Nucleus accumbens (tissue), 56 donors: ENCODE measurements at places on chromosomes 13 and 19.

- DNase-seq: no peak
Measured at GRCh38 chr13:76474966-76475365, 411.2 kb downstream of the KCTD12 start.

- no peak for DNase-seq
Measured at GRCh38 chr13:56755181-56755935, 385.4 kb upstream of the PRR20A start.

- no peak for DNase-seq
Measured at GRCh38 chr19:1253514-1254080, 5.2 kb downstream of the MIDN start.

- DNase-seq: peak; percentile 17
Measured at GRCh38 chr13:42969565-42970172, 22.4 kb downstream of the EPSTI1 start.

- DNase-seq: no peak
Measured at GRCh38 chr13:39712626-39713025, 57.2 kb downstream of the COG6 start.

GRCh38 chr19:54916822-54917221 lies 10.9 kb downstream of the NCR1 start:
- DNase-seq: no peak

- DNase-seq: no peak
Measured at GRCh38 chr13:30872276-30872594, 33.8 kb upstream of the MEDAG start.

DNA sequence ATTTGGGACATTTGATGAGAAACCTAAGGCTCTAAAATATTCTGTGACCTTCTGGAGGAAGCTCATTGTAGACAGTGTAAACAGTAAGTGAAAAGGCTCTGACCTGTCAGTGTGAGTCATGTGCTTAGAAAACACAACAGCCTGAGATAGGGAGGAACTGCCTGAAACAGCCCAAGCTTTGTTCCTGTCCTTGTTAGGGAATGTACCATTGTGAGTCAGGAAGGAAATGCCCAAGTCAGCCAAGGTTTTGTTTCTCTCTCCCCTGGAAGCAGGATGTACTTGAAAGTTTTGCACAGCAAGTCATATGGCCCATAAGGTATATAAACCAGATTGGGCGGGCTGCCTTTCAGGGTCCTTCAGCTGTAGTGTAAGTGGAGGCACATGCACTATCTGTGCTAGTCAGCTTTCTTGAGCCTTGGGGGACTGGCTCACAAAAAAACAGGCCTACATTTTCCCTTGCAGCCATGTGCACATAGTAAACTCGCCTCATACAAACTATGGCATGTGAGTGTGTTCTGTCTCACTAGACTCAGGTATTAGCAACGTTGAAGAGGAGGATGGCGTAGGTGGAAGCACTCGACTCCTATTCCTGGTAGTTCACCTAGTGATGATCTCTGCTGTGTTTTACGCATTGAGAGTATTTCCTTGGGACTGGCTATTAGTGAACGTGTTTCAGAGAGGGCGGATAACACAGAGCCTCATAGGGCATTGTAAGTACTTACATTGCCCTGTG lies 141.2 kb upstream of the KLHL1 start:
- DNase-seq: no peak

DNA sequence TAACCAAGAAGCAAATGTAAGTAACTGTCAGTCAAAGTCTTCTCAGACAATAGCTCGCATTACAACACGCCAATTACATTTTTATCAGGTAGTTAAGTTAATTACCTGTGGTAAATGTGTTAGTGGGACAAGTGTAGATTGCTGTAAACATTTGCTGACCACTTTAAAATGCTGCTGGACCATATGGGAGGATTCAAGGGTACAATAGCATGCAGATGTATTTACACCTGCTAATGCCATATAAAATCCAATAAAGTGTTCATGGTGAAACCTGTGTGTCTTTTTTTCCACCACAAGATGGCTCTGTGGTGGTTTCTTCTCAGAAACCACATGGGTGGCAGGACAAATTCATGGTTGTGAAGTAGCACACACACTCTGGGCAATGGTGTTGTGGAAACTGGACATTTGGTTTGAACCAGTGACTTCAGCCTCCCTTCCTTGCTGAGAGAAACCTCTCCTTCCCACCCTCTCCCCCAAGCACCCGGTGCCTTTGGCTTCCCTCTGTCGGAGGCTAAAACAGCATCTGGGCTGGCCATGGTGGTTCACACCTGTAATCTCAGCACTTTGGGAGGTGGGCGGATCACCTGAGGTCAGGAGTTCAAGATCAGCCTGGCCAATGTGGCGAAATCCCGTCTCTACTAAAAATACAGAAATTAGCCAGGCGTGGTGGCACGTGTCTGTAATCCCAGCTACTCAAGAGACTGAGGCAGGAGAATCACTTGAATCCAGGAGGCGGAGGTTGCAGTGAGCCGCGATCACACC lies 18.1 kb upstream of the GTF3A start:
- no peak for DNase-seq

DNA sequence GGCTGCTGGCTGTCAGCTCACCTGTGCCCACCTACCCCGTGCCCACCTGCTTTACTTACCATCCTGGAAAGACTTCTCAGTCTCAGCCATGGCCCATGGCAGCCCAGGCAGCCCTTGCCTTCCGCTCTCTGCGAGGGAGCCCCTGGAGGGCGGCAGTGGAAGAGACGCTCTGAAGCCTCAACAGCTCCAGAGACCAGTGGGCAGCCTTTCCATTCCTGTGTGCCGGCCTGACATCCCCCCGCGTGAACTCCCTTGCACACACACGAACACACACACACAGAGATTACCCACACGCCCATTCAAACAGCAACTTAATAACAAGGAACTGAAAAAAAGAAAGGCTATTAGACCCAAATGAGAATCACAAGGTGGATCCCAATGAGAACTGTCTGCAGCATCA lies 14.2 kb upstream of the RASA3 start:
- DNase-seq: no peak

DNA sequence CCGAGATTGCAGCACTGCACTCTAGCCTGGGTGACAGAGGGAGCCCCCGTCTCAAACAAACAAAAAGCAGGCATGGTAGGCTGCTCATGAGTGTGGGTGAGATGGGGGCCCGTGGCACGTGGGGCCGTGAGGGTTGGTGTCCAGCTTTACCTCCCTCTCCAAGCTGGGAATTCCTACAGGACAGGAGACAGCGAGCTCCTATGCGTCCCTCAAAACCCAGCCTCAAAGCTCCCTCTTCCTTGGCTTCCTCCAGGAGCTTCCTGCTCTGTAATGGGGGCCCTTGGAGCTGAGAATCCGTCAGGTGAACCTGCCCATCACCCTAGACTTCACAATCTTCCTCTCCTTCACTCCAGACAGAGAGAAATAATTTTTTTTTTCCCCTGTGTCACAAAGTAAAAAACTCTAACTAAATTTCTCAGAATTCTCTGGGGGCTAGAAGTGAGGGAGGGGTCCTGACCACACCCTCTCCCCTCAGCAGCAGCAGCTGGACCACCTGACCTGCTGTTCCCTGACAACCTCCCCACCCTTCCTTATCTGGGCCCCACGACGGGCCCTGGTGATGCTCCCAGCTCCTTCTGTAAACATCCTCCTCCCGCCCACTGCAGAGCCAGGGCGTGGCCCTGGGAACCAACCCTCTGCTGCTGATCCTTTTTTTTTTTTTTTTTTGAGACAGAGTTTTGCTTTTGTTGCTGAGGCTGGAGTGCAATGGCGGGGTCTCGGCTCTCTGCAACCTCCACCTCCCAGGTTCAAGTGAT lies 22.1 kb upstream of the WDR18 start:
- DNase-seq: no peak

DNA sequence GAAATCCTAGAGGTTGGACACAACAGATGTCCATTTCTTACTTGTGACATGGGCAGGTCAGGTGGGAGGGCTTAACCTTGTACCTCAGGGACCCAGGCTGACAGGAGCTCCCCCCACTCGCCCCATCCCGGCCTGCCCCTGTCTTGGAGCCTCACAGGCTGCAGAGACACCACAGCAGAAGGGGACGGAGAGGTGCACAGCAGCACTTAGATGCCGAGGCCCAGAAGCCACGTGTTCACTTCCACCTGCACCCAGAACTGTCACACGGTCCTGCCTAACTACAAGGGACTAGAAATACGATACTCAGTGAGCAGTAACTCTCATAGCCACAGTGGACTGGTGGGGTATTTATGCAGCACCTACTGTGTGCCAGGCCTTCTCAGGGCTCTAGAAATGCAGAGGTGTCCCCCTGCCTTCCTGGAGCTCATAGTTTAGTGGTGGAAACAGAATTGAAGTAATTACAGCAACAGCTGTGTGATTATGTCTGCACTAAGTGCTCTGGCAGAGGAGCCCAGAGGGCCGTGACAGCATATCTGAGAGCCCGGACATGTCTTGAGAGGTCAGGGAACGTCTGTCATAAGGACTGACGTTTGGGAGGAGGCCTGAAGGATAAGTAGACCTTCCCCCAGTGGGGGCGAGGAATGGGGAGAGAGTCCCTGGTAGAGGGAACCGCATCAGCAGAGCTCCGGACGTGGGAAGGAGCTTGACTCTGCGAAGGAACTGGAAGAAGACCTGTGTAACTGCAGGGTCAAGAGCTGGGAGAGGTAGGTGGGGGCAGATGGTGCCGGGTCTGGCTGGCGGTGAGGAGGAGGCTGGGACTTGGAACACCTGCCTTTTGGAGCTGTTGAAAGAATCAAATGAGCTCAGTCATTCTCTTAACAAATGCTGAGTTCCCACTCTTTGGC lies 130.0 kb downstream of the SIPA1L3 start:
- no peak for DNase-seq

GRCh38 chr13:32530841-32531253 lies 7.7 kb downstream of the N4BP2L2 start:
- DNase-seq: no peak
